Thoracic aorta endothelial cell (primary cell): ENCODE measurements at places on chromosomes 13 and 19. TPM values are rescaled to one million over a fixed set of nuclear protein-coding genes. Genes with fewer than 3 reads are reported as not detected.

Gene ZNF530
- 3.3 and 4.8 TPM in 2 replicates for total RNA-seq

Gene FXYD3
- total RNA-seq, result not detected in 2 replicates

Gene WDR87
- not detected in 2 replicates for total RNA-seq

Gene MTUS2
- total RNA-seq, result under 0.01 TPM in 2 replicates

Gene BST2
- 35.6 and 46.1 TPM in 2 replicates for total RNA-seq
